Hippocampal formation (tissue), 2 donors: ENCODE measurements at places on chromosomes 16 and 17.

DNA sequence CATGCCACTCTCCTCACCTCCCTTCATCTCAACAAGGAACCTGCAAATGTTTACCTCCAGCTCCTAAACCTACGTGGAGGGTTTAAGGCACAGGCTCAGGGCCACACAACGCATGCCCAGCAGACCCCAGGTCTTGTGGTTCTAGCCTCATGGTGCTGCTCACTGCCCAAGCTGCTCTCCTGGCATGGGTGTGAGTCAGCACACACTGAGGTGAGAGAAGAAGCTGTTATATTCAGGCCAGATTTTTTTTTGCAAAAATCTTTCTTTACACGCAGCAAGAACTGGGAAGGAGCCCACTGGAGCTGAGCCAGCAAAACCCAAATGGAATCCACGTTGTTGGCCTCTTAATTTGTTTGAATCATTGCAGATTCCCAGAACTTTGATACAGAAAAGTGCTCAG lies 5.5 kb upstream of the C16orf96 start:
- DNase-seq: no peak

GRCh38 chr17:28270055-28270454 lies 48.9 kb upstream of the TMEM97 start:
- no peak for DNase-seq

- no peak for DNase-seq
Measured at GRCh38 chr16:1765826-1766225, 5.5 kb downstream of the NME3 start.

DNA sequence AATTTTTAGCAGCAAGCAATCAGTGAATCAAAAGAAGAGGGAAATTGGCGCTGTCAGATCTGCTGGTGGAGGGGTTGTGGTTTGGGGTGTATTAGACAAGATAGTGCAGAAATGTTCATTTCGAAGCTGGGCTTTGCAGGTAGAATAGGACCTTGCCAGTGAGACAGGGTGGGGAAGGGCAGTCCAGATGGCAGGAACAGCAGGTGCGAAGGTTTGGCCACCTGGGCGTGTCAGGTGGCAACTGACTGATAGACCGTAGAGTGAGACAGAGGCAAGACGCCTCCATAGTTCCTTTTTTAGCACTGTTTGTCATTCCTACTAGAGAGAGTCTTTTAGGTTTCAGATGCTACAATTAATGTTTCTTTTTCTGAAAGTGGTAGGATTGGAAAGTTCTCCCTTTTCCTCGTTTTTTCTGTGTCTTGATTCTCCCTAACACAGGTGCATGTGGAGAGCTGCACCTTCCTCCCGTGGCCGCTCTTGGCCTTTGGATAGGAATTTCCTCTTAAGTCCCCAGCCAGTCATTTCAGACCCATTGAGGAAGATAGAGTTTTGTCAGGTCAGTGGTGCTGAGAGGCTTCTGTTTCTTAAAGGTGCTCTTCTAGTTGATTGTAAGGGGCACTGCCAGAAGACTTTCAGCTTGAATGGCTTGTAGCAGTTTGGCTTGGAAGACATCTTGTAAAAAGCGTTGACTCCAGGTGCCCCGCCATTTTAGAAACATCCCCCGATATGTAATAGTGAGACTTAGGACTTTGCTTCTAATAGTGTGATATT lies 315.6 kb downstream of the SNX29 start:
- DNase-seq: no peak

- DNase-seq: no peak
Measured at GRCh38 chr16:10525214-10525825, 55.1 kb downstream of the EMP2 start.

GRCh38 chr17:43457362-43457692 lies 26.4 kb upstream of the DHX8 start:
- DNase-seq: no peak

GRCh38 chr16:24188751-24189318 lies 67.3 kb upstream of the CACNG3 start:
- no peak for DNase-seq

GRCh38 chr16:52837251-52837650 lies 215.4 kb downstream of the CHD9NB start:
- DNase-seq: no peak

GRCh38 chr16:67828651-67829050 lies 13.5 kb upstream of the THAP11 start:
- no peak for DNase-seq

- no peak for DNase-seq
Measured at GRCh38 chr17:57861000-57861789, 11.4 kb upstream of the MRPS23 start.

DNA sequence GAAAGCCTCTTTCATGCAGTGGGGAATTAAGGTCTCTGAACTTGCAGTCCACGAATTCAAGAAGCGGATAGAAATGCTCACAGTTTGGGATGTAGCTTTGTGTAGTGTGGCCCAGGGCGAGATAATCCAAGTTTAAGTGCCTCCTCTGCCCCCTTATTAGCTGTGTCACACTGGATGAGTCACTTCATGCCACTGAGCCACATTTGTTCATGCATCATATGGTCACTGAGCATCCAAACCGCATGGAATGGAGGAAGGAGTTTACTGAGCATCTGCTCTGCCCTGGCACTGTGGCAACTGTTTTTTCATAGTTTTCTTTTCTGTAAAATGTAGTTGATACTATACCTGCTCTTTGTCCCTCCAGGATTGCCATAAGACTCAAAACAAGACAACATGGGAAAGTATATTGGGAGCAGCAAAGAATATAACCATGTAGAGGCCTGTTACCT lies 15.1 kb upstream of the DHX8 start:
- no peak for DNase-seq

DNA sequence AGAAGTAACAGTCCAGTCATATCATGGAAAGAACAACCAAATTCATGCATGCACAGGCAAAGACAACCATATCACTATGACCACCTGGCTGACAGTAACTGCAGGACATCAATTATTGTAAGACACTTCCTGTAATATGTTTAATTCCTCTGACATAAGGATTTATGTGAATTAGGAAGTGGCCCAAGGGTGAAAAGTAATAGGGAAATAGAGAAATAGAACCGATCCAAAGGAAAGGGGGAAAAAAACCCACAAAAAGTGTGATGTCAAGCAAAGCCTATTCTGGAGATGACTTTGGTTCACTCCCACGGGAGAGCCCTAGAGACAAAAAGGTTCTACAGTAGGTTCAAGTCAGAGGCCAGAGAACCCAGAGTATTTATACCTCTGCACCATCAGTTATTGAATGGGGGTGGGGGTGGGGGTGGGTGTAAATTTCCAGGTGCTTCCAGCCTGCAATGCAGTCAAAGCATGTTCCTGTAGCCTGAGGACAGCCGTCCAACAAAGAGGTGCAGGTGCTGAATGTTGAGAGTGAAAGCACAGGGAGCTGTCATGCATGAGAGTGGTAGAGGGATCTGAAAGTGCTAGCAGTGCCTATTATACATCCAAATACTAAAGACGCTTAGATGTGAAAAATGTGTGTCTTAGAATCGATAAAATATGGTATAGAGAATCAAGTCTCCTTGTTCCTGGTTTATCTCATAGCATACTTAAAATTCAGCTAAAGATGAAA lies 95.6 kb upstream of the HLF start:
- DNase-seq: no peak

- DNase-seq: no peak
Measured at GRCh38 chr17:75906143-75906884, 1.6 kb upstream of the MRPL38 start.

- no peak for DNase-seq
Measured at GRCh38 chr17:8146381-8147140, 5.6 kb downstream of the PER1 start.

DNA sequence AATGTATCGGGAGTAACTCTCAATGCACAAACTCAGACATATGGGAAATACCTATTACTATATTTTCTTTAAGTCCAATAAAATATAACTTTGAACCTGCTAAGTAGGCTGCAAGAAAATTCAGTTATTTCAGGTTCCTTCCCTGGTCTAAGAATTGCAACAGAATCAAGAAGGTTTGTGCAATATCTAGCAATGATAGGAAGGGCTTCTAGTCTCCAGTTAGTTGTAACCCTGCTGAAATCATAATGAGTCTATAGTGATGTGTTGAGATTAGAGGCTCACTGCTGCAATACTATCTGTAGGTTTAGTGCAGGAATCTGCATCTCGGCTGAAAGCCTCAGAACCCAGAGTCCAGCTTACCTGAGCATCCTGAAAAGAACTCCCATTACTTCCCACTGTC lies 110.5 kb downstream of the PMP22 start:
- no peak for DNase-seq

GRCh38 chr17:9587969-9588656 lies 11.7 kb downstream of the CFAP52 start:
- DNase-seq: no peak

DNA sequence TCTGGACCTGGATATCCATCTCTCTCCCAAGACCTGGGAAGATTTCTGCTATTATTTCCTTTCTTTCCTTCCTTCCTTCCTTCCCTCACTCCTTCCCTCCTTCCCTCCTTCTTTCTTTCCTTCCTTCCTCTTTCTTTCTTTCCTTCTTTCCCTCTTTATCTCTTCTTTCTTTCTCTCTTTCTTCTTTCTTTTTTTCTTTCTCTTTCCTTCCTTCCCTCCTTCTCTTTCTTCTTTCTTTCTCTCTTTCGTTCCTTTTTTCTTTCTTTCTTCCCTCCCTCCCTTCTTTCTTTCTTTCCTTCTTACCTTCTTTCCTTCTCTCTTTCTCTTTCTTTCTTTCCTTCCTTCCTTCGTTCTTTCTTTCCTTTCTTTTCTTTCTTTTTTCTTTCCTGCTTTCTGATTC lies 37.8 kb upstream of the N4BP1 start:
- DNase-seq: no peak

DNA sequence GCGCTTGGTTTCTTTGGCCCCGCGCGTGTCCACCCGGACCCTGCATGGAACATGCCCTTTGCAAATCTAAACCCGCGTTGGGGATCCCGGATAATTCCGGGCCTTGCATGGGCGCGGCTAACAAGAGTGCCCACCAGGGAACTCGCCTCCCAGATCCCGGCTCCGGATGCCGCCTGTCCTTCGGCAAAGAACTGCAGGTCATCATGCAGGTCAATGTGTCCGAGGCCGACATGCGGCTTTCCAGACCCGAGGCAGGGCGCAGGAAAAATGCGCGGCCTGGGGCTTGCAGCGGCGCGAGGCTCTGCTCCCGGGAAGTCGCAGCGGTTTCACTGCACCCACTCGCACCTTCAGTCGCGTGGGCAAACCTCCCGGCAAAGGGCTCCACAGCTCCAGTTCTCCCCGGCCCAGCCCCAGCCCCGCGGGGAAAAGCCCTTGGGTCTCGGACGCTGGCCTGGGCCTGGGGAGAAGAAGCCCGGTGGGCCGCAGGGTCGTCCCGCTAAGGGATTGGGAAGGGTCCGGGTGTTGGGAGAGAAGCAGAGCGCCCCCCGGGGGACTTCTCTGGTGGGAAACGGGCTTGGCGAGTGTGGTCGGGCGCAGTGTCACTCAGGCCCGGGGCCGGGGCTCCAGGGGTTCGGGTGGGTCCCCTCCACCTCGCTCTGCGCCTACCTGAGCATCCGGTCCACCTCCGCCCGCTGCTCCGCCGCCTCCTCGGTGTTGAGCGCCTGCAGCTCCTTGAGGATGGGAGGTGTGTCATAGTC lies 805 bp downstream of the HNF1B start:
- no peak for DNase-seq

GRCh38 chr17:48250949-48251348 lies 143.4 kb downstream of the SNX11 start:
- no peak for DNase-seq

DNA sequence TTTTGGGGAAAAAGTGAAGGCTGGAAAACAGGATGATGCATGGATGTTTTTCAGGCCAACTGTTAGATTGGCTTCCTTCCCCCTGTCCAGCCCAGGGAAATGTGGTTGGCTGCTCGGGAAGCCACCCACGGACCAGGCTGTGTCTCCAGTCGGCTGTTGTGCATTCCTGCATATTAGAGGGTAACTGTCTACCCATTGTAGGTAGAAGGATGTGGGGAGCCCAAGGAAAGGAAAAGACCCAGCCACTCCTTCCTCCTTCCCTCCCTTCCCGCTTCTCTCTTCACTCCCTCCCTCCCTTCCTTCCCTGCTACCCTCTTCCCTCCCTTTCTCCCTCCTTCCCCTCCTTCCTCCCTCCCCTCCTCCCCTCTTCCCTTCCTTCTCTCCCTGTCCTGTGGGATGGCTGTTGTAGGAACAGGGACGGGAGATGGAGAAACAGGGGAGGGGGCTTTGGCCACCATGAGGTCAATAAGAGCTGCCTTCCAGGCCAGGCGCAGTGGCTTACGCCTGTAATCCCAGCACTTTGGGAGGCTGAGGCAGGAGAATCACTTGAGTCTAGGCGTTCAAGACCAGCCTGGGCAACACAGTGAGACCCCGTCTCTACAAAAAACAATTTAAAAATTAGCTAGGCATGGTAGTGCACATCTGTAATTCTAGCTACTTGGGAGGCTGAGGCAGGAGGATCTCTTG lies 16.9 kb downstream of the SYT17 start:
- DNase-seq: no peak

GRCh38 chr17:35068249-35068648 lies 4.7 kb upstream of the RFFL start:
- no peak for DNase-seq

DNA sequence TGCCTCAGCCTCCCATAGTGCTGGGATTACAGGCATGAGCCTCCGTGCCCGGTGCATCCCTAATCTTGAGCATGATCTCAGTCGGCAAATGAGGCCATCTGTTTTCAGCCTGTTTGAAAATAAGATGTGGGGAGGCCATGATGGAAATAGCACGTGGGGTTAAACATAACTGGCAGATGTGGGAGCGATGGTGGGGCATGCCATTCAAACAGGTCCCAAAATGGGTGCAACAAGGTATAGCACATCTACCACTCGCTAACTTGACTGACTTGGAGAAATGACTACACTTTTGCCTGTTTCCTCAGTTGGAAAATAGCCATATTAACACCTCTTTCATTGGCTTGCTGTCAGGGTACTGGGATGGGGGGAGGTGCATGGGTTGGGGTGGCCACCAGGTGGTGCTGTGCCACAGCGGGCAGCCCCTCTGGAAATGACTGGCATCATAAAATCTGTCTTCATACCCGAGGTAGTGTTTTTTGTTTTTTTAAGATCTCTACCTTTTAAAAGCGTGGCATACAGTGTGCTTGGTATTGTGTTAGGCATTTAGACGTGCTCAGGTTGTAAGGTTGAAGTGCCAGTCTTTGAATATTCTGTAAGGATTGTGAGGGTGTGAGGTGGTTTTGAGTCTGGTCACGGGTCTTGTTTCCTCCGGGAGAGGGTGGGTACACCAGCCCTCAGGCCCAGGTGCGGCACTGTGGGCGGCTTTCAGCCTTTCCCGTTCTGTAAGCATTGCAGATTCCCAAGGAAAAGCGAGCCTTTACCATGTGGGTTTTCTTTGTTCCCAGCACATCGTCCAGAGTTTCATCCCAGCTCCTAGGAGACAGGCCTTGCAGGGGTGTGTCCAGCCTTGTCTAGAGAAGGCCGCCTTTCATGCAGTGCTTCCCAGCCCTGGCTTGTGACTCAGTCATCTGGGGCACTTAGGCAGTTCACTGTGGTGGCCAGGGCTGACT lies 2.9 kb upstream of the TTYH2 start:
- peak; percentile 76 for DNase-seq

DNA sequence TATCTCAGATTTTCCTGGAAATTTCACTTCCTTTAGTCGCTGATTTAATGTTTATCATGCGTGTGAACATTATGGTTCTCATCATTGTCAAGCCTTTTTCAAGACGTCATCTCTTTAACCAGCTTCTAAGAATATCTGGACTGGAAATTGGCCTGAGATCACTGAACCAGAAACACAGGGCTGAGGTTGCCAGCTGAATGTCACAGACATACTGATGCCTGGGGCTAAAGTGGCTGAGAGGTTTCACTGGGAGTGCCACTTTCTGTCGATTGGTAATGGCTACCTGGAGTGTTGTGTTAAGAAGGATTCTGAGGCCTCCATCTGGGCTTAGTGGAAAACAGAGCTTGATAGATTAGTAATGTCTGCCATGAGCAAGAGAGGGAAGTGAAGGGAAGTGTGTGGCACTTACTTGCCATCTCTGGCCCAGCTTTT lies 54.2 kb downstream of the CRISPLD2 start:
- no peak for DNase-seq
